ENCODE measurements at places on chromosomes 2 and 18.

- no peak for DNase-seq
Measured at GRCh38 chr2:2523461-2524347, 192.6 kb upstream of the MYT1L start.

GRCh38 chr18:33282709-33283333 is 157.7 kb downstream of the CCDC178 start:
- no peak for DNase-seq

GRCh38 chr2:42547014-42547413 is 21.4 kb upstream of the MTA3 start:
- no peak for DNase-seq

- no peak for DNase-seq
Measured at GRCh38 chr2:150513647-150514046, 26.2 kb upstream of the RND3 start.

- peak; percentile 30 for DNase-seq
Measured at GRCh38 chr2:215830304-215830703, 183.0 kb downstream of the MREG start.

- DNase-seq, result no peak
Measured at GRCh38 chr18:23784832-23785245, 95.6 kb downstream of the LAMA3 start.

GRCh38 chr2:170141865-170142264 is 36.1 kb upstream of the MYO3B start:
- DNase-seq, result no peak

DNA sequence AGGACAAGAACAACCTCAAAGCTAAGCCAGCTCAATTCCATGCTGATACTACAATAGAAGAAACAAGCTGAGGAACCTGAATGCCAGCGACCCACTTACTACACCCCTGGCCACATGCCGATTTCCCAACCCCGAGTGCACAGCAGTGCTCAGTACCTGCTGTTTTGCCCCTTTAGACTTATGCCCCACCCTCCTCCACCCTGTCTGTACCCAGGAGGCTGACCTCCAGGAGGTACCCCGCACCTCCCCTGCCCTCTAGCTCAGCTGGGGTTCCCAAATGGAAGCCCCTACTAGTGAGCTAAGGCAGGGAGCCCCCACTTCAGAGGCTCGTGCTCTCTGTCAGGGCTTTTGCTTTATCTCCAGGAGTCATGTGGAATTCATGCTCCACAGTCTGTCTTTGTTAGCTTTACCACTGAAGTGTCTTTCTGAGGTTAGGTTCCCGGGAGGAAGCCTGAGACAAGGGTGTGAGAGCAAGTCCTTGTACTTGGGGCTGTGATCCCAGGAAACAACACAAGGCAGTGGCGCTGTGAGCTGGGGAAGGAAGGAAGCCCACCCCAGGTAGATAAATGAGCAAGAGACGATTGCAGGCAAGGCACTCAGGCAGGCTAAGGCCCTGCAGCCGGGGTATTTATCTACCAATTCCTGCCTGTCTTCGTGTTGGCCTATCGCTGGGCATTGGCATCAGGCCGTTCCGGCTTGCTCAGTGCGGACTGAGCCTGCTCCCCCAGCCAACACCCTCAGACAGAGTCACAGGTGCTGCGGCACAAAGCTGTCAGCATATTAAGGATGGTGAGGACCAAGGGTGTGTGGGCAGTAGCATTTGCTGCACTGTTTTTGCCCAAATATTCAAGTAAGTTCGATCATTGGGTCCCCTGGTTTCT is 220.5 kb downstream of the CYP26B1 start:
- no peak for DNase-seq

DNA sequence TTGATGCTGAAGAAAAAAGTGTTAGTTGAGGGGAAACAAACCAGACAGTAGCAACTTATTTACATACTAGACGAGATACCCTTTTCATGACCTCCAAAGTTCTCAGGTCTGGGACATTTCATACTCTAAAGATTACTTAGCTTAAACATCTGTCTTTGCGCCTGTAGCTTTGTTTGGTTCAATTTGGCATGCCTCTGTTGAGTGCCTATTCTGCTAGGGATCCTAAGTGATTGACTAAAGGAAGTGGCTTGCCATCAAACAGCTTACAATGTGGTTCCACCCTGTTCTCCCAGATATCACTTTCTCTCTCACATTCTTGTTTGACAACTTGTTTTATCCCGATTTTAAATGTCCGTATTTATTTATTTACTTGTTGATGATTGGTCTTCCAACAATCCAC is 488.8 kb downstream of the PARD3B start:
- no peak for DNase-seq

- DNase-seq, result no peak
Measured at GRCh38 chr2:25105336-25106085, 62.9 kb downstream of the POMC start.

- no peak for DNase-seq
Measured at GRCh38 chr2:201208563-201209252, 25.8 kb downstream of the CASP10 start.

- no peak for DNase-seq
Measured at GRCh38 chr18:59298871-59299270, 19.6 kb downstream of the CPLX4 start.

DNA sequence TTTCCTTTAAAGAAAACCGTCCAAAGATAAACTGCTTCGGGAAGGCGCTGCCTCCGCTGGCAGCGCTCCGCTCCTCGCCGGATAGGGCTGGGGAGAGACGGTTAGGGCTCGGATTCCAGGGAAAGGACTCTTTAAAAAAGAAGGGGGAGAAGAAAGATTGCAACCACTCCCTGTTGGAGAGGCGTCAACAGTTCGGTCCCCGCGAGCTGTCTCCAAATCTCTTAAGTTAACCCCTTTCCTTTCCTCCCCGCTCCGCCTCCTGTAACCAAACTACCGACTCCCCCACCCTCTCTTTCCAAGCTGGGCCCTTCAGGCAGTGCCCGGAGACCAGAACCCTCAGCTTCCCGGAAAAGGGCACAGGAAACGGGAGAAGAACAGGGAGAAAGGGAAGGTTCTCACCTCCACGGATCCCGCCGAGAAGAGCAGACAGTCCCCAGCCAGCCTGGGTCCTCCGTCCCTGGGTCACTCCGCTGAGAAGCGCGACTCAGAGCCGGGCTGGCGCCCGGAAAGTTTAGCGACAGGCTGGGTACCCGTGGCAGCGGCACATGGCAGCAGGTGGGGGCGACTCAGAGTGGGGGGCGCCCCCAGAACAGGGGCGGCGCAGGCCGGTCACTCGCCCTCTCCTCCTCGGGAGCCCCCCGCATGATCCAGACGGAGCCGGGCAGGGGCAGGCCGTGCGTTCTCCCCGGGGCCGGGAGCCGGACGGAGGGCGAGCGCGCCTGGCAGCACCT is 675 bp downstream of the FZD5 start:
- DNase-seq, result peak; percentile 21

DNA sequence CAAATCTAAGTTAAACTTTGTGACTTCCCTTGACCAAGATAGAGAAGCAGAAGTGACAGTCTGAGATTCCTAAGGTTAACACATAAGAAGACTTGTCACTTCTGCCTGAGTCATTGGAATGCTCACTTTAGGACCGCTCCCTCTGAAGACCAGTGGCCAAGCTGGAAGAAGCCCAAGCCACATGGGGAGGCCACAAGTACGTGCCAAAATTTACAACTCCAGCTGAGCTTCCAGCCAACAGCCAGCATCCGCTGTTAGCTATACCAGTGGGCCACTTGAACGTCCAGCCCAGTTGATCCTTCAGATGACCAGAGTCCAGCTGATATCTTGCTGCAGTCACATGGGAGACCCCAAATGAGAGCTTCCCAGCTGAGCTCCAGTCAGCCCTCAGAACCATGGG is 18.1 kb upstream of the ANTXR1 start:
- DNase-seq, result no peak

- no peak for DNase-seq
Measured at GRCh38 chr18:9022397-9023155, 79.9 kb upstream of the NDUFV2 start.

DNA sequence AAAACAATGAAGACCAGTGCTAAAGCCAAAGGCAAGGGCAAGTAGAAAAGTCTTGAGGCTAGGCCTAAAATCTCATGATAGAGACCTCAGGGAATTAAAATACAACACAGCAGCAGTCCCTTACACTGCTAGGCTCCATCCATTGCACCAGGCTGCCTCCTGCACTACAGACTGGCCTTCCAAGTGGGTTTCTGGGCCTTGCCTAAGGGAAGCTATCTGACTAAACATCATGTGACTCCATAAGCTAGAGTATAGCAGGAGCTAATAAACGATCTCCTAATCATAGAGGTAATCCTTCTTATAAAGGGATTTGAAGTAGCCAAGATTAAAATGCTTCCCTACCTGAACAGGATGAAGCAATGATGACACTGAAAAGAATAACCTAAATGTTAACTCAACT is 77.6 kb upstream of the NFU1 start:
- DNase-seq, result no peak

DNA sequence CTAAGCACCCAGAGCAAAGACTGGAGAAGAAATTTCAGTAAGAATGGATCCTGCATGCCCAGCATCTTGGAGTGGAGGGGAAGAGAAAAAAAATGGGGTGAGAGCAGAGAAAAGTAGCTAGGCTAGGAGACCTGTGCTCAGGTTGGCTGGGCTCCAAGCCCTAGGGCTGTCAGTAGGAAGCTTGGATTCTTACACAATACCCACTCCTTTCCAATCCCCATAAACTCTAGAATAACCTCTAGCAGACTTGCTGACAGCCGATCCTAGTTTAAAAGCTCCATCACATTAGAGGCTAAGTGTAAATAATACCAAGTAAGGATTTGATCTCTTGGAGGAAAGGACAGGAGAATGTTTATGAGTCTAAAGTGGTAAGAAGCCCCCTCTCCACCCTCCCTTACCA is 46.2 kb upstream of the NABP1 start:
- DNase-seq, result no peak

- DNase-seq, result no peak
Measured at GRCh38 chr2:60154142-60154541, 399.3 kb downstream of the BCL11A start.

DNA sequence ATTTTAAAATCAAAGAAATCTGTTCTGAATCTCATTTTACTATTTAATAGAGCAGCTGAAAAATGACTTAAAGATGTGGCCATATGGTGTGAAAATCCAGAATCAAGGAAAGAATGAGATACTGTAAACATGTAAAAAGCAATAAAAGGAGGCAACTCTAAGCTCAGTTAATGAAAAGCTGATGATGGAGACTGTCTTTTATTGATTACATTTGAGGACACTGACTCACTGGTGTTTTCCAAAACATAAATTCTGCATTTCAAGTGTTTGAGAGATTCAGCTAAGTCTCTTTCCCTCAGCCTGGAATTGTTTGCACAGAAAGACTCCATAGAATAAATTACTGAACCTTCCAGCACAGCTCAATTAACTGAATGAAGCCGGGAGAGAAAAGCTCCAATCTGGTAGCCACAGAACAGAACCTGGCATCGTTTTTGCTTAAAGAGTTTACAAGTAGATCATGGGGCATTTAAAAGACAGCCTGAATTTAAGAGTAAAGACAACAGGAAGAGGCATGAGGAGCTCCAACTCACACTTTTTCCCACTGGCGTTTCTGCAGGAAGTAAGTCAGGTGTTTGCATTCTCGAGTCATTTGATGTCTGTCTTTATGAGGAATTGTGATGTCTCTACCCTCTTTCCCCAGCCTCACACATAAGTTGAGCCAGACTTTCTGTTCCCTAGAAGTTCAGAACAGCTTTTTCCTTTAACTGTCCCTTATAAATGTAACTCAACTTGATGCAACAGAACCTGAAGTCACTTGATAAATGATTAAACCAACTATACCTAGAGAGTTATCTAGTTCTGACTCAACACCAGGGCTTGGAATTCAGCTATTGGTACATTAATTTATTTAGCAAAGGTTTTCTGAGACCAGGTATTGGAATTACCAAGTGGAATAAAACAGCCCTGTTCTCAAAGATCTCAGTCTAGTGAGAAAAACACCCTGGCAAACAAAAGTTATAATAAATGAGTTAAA is 53.3 kb downstream of the FTCDNL1 start:
- no peak for DNase-seq

DNA sequence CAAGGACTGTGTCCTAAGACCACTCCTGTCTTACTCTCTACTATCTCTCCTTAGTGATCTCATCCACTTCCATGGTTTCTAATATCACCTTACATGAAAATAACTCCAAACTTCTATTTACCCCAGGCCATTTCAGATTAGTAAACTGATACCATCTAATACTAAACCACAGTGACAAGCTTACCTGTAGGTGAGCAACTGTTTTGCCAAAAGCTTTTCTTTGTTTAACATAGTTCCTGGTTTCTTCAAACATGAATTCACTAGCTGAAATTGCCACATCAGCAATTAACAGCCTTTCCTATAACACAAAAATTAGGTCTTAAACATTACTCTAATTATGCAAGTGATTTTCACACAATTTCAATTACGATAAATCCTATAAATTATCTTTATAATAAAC is 22.1 kb downstream of the ACADL start:
- DNase-seq, result no peak

GRCh38 chr2:177520324-177520723 is 127.8 kb downstream of the AGPS start:
- DNase-seq, result no peak

DNA sequence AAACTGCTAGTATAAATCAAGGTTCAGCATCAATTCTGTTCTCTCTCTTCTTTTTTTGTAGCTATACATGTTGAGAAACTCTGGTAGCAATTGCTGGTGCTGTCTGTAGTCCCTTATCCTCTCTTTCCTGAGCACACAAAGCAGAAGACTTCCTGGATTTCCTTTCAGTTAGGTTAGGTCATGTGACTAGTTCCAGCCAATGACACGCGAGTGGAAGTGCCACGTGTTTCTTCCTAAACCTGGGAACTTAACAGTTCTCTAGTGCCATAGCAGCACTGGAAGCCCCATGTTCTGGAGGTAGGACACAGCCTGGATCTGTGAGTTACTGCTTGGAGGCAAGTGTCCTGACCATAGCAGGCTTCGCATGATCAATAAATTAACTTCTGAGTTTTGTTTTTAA is 125.9 kb downstream of the PLA2R1 start:
- no peak for DNase-seq

DNA sequence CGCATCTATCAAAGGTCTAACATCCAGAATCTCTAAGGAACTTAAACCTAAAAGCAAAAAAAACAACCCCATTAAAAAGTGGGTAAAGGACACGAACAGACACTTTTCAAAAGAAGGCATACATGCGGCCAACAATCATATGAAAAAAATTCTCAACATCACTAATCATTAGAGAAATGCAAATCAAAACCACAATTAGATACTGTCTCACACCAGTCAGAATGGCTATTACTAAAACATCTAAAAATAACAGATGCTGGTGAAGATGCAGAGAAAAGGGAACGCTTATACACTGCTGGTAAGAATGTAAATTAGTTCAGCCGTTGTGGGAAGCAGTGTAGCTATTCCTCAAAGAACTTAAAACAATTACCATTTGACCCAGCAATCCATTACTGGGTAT is 38.0 kb downstream of the PPP3R1 start:
- DNase-seq, result no peak

DNA sequence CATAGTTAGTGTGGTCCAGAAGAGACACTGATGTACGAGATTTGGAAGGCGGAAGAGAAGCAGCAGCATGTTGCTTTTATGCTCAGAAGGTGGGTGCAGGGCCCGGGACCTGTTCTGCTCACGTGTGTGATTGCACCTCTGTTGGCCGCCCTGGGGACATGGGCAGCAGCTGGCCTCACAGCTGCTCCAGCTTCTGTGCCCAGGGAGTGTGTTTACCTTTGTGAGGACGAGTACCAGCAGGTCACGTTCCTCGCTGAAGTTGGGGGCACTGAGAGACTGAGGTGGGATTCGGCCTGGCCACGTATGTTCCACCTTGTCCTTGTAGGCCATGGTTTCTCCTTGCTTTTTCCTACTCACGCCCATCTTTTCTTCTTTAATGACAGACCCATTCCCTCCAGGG is 86.3 kb downstream of the PMAIP1 start:
- no peak for DNase-seq

- DNase-seq, result no peak
Measured at GRCh38 chr18:58491773-58492752, 136.8 kb downstream of the ALPK2 start.

GRCh38 chr2:33205693-33206434 is 259.1 kb downstream of the LTBP1 start:
- no peak for DNase-seq
